Stimulated activated CD8-positive, alpha-beta memory T cell treated with anti-CD3 and anti-CD28 coated beads, Interleukin-2, amount 100 ng/mL, for 1 hour (primary cell): ENCODE measurements at places on chromosomes 2 and 18.

- DNase-seq, result no peak
Measured at GRCh38 chr18:10690366-10690765, 164.5 kb downstream of the NAPG start.

DNA sequence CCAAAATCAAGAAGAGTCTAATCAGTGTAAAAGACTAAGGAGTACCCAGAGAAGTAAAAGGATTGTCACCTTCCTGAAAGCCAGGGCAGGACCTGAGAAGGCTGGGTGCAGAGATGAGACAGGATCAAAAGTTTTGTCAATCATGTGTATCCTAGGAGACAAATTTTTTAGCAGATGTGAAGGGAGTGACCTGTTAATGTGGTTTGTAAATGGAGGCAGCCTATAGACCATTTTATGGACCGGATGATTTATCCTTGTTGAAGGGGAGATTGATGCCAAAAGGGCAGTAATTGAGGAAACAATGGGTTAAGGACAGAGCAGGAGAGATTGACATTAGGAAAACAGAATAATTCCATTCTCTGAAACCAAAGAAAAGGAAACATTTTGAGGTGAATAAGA, 813 bp downstream of the NDC80 start:
- DNase-seq, result no peak

DNA sequence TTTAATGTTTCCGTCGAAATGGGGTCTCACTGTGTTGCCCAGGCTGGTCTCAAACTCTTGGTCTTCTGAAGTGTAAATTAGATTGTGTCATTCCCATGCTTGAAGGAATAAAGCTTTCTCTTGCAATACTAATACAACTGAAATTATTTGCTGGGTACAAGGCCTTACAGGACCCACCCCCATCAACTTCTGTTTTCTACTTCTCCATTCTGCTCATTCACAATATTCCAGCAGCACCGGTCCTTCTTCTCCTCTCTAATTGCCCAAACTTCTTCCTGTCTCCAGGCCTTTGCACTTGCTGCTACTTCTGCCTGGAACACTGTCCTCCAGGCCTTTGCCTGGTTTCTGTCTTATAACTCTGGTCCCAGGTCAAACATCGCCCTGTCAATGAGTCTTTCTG, 73.8 kb downstream of the APOB start:
- no peak for DNase-seq

DNA sequence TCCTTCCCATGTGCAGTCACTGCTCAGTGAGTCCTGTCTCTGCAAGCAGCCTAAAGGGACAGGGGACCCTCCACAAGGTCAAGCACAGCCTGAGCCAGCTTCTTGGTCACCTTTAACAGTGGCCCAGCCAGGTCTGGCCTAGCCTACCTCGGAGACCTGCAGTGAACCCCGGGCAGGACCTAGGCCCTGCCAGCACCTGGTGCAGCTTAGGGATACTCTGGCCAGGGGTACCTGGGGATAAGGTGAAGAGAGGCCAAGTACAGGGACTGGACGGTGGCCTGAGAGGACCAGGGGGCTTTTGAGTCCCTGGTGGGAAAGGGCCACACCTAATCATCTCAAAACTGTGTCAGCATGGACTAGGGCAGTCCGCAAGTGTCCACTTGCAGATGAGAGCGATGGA, 67.8 kb downstream of the EMX1 start:
- DNase-seq, result no peak

- DNase-seq, result no peak
Measured at GRCh38 chr18:26771524-26771923, 94.0 kb downstream of the AQP4 start.

GRCh38 chr2:197777823-197778407, 7.2 kb downstream of the BOLL start:
- no peak for DNase-seq

- DNase-seq, result no peak
Measured at GRCh38 chr18:24539866-24540617, 79.6 kb downstream of the HRH4 start.

DNA sequence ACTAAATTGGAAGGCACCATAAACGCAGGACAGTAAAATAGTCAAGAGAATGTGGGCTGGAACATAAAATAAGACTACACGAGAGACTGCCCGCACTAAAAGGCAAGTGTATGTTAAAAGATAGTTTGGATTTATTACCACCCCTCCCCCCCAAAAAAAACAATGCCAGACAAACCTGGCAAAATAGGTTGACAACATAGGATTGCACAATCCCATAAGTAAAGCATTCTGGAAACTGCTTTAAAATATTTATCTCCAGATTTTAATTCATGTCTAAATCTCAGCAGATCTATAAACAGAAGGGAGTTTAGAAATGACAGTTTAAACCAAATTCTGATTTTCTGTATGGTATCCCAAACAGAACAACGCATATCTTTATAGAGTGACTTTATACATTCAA, 455.1 kb downstream of the ERBB4 start:
- DNase-seq, result no peak

- DNase-seq, result no peak
Measured at GRCh38 chr2:99779276-99779675, 289.5 kb upstream of the REV1 start.

DNA sequence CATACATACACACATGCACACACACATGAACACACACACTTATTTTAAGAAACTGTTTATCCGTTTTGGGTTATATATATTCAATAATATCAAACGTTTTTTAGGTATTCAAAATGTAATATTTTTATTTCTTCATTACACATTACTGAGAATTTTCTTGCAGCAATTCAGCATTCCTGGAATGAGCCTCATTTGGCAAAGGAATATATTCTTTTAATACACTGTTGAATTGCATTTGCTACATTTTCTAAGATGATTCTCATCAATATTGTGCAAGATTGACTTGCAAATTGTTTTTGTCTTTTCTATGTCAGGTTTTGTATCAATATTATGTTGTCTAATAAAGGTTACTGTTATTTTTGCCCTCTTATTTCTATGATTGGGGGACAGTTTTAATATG, 276.1 kb upstream of the CYP26B1 start:
- no peak for DNase-seq

GRCh38 chr18:8431036-8431435, 178.2 kb upstream of the RAB12 start:
- no peak for DNase-seq
